ENCODE measurements at places on chromosomes 2 and 18.

DNA sequence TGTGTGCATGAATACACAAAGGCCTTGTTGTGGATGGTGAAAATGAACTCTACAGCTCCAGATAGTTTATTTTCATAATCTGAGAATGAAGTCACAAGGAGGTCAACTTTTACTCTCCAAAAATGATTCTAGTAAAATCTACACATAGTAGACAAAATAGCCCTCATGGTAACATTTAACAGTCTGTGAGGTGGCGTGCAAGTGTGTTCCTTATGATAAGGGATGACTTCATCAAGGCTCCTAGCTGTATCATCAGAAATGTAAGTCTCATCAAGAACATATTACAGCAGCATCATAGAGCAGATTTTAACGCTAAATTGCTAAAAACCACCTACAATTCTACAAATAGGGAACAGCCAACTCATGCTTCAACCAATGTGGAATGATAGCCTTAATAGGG lies 72.3 kb upstream of the RIOK3 start:
- DNase-seq, result no peak

DNA sequence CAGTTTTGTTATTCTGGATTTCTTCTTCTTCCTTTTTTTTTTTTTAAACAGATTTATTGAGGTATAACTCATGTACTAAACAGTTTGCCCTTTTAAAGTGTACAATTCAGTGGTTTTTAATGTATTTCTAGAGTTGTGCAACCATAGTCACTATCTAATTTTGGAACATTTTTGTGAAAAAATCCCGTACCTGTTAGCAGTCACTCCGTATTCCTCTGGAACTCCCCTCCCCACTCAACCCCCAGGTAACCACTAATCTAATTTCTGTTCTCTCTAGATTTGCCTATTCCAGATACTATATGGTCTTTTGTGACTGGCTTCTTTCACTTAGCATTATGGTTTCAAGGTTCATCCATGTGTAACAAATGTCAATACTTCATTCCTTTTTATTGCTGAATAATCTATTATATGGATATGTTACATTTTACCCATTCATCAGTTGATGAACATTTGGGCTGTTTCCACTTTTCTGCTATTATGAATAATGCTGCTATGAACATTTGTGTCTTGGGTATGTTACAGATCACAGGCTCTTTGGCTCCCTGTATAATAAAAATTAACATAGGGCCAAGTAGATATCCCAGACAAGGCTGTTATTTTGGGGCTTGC lies 21.9 kb downstream of the EHBP1 start:
- DNase-seq, result no peak

DNA sequence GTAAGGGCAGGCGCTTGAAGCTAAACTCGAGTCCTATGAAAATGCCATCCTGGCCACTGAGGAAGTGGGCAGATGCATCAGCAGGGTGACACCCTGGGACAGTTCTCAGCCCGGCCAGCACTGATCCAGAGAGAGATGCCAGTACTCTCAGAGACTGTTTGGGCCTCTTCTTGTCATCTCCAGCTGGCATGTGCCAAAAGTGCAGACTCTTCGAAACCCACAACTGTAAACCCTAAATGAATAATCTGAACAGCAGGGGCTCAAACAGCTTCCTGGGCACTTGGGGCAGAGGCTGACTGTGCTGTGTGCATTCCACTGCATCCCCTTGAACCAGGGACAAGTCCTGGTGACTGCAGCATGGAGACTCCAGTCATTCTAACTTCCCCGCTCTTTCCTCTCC lies 204.2 kb upstream of the SMAD2 start:
- no peak for DNase-seq

GRCh38 chr2:157476953-157477709 lies 33.2 kb upstream of the CYTIP start:
- no peak for DNase-seq

- no peak for DNase-seq
Measured at GRCh38 chr18:3401669-3402620, 48.0 kb upstream of the TGIF1 start.

DNA sequence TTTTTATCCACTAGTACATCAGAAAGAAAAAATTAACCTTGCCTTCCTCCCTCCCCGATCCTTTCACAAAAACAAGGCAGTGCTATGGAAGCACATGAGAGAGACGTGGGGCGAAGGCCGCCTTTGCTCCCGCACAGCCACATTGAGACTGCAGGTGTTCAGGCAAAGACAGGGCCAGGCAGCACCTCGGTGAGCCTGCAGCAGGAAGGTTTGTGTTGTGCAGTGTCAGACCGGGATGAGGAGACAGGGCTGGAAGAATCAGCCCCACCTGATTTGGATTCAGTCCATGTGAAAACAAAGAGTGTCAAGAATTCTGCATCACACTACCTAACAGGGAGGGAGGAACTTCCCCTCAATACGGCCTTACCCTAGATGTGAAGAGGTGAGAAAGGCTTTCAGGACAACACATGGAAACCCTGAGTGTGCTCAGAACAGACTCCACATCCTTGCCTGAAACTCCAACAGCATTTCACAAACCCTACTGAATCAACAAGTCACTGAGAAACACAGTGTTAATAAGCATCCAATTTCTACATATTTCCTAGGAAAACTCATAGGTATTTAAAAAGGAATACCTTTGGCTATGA lies 59.6 kb downstream of the HDAC4 start:
- DNase-seq, result no peak

GRCh38 chr18:45962461-45962860 lies 4.7 kb downstream of the EPG5 start:
- DNase-seq, result peak; percentile 5

DNA sequence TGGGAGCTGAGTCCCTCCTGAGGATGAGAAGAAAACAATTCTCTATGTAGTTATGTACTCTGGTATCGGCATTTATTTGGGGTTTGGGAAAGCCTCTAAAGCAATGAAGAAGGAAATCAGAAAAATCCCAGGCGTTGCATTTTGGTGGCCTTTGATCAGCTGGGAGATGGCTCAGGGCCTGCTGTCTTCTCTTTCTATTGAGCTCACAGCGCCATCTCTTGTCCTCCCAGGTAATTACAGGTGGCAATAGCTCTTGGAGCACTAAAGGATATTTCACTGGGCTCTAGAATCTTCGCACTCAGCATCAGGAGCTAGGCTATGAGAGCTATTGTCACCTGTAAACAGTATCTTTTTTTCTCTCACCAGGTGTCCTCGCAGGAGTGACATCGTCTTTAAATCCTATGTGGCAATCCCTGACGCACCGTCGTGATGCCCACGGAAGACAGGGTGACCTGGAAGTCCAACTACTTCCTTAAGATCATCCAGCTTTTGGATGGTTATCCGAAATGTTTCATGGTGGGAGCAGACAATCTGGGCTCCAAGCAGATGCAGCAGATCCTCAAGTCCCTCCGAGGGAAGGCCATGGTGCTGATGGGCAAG lies 76.1 kb upstream of the PMAIP1 start:
- DNase-seq, result peak; percentile 38

DNA sequence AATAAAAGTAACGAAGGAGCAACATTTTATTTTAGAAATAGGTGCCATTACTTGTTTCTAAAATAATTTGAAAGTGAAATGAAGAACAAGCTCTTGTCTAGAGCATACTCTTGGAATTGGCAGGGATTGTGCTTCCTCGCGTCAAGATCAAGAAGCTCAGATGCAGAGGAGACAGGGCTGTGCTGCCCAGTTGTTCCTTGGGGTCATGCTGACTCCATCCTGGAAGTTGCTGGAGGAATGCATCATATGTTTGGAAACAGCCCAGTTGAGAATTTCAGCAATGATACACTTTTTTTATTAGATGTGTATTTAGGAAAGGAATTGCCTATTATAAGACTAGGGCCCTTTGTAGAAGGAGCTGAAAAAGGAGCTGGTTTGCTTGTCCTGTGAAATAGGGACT lies 17.2 kb downstream of the LTBP1 start:
- DNase-seq, result no peak

DNA sequence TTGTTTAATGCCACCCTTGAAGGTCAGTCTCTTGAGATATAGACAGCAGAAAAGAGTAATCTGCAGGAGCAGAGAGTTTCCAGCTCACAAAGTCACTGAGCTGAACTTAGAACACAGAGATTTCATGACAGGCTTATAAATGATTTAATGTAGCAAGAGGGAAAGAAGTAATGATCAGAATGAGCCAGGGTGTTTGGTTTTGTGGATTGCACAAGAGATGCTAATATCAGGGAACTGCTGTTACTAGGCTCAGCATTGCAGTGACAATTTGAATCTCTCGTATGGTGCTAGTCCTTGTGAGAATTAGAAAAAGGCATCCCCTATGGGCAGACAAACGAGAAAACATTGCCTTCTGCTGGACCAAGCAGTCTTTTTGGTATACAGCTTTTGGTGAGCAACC lies 61.7 kb upstream of the ITGB6 start:
- no peak for DNase-seq

GRCh38 chr2:151159109-151159662 lies 102.5 kb downstream of the RBM43 start:
- DNase-seq, result no peak

DNA sequence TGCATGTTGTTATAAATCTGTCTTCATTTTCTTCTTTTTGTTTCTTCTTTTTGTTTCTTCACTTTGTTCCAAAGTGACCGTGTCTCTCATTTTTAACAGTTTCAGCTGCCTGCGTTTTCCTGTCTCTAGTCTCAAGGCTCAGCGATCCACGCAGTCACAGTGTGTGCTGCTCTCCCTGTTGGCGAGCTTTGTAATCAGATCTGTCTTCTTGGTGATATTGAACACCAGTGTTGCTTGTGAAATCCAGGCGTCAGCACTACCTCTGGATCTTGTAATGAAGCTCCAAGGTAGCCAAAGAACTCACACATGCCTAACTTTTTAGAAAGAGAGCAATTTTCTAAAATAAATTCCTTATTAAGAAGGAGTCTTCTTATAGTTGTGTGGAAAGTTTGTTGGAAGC lies 13.2 kb downstream of the SNTG2 start:
- no peak for DNase-seq

GRCh38 chr2:12852135-12852534 lies 135.4 kb downstream of the TRIB2 start:
- no peak for DNase-seq

- peak; percentile 9 for DNase-seq
Measured at GRCh38 chr2:121748202-121748601, 7.2 kb upstream of the TSN start.

- DNase-seq, result no peak
Measured at GRCh38 chr2:238912916-238913875, 65.3 kb downstream of the TWIST2 start.

- DNase-seq, result no peak
Measured at GRCh38 chr2:143530758-143531157, 401.5 kb downstream of the ARHGAP15 start.

- DNase-seq, result no peak
Measured at GRCh38 chr18:12907258-12907925, 23.4 kb upstream of the PTPN2 start.

GRCh38 chr2:61910603-61911002 lies 5.1 kb downstream of the COMMD1 start:
- no peak for DNase-seq

DNA sequence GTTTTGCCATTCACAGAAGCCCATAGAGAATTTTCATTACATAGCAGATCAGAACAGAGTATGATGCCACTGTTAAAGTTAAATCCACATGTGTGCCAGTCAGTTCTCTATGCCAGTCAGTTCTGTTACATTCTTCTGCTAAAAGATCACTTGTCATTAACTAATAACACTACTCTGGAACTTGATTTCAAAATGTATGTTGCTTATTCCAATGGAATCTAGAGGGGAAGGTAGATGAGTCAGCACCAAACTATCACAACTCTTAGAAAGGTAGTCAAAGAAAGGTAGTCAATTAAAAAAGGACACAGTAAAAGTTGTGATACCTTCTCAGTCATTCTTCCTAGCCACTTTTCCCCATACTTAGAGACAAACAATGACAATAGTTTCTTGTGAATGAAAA lies 1214.4 kb downstream of the LRP1B start:
- DNase-seq, result no peak

DNA sequence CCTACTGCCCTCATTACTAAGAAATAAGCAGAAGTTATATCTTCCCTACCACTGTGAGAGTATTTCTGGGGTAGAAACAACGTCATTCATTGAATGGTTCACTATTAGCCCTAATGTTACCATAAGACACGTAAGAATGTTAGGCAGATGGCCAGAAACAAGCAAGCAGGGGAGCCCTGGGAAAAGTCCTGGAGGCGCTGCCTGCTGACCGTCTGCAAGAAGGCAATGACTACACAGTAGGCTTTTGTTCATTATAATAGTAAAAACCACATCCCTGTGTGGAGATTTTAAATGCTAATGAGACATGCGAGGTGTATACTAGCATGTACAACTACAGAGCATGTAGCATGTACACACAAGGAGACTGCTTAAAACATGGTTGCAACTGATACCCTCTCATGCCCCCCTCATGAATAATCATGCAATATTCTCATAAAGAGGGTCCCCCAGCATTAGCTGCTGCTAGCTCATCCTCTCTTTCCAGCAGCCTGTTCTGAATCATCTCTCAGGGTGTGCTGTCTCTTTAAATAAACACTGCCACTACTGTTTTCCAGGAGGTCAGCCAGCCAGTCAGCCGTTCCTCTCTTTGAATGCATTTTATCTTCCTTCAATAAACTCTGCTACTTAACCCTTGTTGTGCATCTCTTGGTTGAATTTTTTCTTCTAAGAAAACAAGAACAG lies 23.6 kb downstream of the SUCLG1 start:
- no peak for DNase-seq

DNA sequence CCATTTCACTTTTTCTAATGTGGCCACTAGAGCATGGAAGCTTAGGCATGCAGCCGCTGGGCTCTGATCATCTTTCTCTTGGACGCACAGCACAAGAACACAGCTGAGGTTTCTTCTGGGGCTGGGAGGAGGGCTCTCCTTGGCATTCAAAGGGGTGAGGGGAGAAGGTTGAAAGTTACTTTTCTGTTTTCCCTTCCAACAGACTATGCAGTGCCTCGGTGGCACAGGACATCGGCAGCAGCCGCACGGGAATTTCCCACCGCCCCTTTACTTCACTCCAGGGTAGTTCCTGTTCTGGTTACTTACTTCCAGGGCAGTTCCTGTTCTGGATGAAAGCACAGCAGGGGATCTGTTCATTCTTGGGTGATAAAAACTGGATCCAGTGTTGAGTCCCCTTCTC lies 18.9 kb upstream of the MAL start:
- no peak for DNase-seq

DNA sequence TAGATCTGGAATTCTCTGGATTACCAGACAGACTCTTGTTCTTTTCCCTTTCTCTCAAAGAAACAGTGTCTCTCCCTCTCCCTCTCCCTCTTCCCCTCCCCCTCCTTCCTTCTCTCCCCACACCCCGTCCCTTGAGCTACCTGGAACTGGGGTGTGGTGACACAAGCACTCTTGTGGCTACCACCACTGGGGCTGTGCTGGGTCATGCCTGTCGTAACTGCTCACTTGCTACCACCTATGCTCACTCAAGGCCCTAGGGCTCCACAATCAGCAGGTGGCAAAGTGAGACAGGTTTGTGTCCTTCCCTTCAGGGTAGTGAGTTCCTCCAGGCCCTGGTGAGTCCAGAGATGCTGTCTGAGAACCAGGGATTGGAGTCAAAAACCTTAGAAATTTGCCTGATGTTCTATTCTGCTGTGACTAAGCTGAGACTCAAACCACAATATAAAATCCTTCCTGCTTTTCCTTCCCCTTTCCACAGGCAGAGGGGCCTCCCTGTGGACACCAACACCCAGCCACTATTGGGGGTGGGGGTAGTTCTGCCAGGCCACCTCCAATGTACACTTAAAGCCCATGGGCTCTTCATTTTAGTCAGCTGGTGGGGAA lies 70.8 kb downstream of the OXER1 start:
- no peak for DNase-seq
